A549 (cell line): ENCODE measurements at places on chromosomes 13 and 19.
A peak's percentile ranks its signal among the peaks of the same experiment; 100 is the strongest.

GRCh38 chr19:41995959-41996797 lies 2.1 kb upstream of the ATP1A3 start:
- peak; percentile 63 for DNase-seq

- DNase-seq, result no peak
Observed at GRCh38 chr13:42702716-42703115, 78.7 kb upstream of the FAM216B start.

GRCh38 chr19:45254044-45254531 lies 3.0 kb downstream of the MARK4 start:
- no peak for DNase-seq

DNA sequence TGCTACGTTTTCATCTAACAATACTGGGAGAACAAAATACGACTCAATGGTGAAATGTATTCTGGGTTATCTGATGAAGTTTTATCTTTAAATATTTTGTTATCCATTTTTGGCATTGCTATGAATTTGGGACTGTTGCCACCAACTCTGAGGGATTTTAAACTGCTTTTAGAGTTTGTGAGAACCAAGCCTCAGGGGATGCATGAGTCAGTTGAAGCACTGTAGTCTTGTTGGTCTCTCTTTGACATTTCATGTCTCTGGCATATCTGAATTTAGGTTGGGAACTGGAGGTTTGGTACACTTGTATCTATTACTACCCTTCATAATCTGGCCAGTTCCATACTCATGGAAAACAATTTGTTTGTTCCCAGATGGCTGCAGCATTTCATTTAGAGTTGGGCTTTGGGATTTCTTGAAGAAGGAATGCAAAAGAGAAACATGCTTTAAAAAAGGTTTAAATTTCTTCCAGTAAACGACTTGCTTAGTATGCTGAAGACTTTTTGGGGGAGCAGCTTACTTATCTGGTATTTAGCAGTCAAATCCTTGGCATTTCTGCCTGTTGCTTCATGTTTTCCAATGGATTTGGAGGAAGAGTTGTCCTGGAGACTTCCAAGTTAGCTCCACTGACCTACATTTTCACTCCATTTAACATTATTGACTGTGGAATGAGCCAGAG lies 28.9 kb downstream of the ARHGEF7 start:
- no peak for DNase-seq

- no peak for DNase-seq
Observed at GRCh38 chr19:16180611-16181010, 4.6 kb upstream of the FAM32A start.

DNA sequence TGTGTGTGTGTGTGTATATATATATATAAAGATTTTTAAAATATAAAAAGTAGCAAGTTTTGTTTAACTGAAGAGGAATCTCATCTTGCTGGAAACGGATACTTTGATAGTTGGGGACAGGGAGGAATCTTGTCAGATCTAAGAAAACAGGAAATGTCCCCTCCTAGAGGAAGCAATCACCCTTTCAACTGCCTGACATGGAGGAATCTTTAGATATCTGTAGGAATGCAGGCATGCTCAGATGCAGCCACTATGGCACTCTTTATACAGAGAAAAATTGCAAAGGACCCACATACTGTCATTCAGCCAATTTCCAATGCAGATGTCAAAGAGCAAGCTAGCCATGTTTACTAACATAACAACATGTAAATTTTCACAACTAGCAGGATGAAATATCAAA lies 38.8 kb downstream of the ZNF611 start:
- DNase-seq, result no peak

DNA sequence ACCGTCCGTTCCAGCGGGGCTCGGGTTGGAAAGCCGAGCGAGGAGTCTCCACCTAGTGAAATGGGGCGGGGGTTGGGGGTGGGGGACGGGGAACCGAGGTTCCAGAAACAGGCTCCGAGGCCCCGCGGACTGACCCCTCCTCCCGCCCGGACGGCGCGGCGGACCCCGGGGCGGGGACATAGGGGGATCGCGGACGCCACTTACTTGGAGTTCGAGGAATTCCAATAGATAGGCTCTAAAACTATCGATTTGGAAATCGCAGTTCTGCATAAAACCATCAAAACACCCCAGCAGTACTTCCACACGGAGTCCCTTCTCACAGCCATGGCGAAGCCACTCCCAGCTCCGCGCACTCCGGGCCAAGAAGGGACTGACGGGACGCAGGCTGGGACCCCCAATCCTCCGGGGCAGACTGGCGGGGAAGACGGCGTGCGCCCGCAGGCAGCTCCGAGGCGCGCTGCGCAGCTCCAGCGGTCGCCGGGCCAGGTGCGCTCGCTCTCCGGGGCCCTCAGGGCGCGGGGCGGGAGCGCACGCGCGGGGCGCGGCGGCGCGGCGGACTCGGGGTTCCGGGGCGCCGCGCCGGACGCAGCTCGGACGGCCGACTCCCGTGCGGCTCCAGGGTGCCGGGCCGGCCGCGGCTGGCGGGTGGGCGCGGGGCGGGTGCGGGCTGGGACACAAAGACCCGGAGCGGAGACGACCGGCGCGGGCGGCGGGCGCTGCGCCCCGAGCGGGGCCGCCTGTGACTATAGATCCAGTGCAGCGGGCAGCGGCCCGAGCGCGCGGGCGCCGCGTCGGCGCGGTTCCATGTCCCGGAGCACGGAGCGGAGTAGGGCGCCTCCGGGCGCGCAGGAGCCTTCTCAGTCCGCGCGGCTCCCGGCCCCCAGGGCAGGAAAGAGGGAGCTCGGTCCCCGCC lies 567 bp downstream of the EFNB2 start:
- DNase-seq, result no peak

- DNase-seq, result no peak
Observed at GRCh38 chr13:43669964-43670363, 116.8 kb downstream of the ENOX1 start.

GRCh38 chr19:5895409-5895808 lies 8.2 kb downstream of the NDUFA11 start:
- DNase-seq, result no peak

DNA sequence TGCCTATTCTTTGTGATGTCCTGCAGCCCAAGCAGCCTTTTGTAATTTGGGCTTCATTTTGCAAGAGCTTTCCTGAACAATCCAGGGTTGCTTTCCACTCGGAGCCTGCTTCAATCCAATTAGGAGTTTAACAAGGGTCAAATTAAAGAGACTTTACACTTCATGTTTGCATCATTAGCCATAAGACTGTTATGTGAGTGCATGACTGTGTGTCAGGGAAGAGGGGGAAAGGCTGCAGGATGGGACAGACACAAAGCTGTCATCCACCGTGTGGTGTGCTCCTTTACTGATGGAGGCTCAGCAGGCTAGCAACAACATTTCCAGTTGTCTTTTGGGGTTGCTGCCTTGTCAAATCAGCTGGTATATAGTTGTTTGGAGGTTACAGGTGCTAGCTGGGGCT lies 23.7 kb upstream of the MAB21L1 start:
- DNase-seq, result no peak

DNA sequence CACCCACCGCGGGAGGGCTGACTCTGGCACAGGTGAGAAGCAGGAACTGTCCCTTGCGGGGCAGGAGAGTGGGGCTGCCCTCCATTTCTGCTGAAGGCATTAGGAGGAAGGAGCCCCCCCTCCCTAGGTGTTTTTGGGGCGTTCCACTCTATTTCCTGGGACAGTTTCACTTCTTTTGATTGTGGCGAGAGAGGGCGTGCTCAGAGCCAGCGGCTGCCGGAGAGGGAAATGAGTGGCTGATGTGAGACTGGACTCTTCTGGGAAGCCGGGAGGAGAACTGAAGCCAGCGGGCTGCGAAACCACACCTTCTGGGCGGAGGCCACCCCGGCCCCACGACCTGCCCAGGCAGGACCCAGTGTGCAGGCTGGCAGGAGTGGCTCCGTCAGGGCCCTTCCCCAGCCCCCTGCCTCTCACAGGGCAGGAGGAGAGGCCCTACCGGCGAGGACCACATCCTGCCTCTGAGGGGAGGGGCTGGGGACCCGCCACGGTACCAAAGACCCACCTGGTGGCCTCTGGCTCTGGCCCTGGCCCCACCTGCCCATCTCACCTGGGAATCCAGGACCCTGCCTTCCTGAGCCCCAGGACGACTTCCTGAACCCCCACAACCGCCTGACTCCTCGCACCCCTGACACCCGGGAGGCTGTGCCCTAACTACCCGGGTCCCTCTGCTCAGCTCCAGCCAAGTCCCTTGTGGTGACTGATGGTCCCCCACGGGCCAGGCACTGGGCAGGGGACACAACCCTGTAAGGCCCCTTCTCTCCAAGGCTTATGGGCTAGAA lies 25.9 kb downstream of the MPND start:
- DNase-seq, result no peak

DNA sequence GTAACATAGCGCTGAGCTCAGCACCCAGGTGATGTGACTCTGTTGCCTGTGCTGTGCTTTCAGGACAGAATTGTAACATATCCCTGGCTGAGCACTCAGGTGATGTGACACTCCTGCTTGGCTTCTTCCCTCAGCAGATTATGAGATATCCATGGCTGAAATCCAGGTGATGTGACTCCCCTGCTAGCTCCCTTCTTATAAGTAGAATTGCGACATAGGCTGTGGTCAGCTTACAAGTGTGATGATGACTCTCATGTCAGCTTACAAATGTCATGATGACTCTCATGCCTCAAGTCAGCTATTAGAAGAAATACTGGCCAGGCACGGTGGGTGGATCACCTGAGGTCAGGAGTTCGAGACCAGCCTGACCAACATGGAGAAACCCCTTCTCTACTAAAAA lies 14.3 kb upstream of the ZNF429 start:
- DNase-seq, result no peak

GRCh38 chr13:36062249-36062648 lies 68.9 kb downstream of the DCLK1 start:
- no peak for DNase-seq

DNA sequence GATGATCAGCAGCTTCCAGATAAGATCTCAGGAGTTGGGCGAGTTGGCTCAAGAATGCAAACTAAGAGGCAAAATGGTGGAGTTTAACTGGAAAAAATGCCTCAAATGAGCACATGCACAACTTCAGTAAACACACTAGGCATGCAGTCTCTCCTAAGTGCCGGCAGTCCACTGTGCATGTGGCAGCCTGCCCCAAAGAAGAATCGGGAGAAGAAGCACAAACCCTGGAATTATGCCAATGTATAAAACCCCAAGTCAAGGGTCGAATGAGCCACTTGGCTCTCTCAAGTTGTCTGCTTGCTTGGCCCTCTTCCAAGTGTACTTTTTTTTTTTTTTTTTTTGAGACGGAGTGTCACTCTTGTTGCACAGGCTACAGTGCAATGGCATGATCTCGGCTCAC lies 53.3 kb upstream of the SLITRK1 start:
- no peak for DNase-seq

DNA sequence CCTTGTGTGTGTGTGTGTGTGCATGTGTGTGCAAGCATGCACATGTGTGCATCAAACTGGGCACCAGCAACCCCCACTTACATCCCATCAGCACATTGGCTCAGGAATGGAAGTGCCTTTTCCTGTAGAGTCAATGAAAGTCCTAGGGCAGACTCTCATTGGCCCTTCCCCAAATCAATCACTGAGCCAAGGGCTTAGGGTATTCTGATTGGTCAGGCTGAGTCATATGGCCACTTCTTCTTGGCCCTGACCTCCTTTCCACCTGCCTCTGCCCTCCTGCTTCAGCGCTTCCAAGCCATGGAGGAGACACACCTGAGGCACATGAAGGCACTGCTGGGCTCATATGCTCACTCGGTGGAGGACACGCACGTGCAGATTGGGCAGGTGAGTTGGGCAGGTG lies 20.9 kb downstream of the FCHO1 start:
- peak; percentile 69 for DNase-seq

- no peak for DNase-seq
Observed at GRCh38 chr13:22883956-22884355, 296.8 kb upstream of the SGCG start.

DNA sequence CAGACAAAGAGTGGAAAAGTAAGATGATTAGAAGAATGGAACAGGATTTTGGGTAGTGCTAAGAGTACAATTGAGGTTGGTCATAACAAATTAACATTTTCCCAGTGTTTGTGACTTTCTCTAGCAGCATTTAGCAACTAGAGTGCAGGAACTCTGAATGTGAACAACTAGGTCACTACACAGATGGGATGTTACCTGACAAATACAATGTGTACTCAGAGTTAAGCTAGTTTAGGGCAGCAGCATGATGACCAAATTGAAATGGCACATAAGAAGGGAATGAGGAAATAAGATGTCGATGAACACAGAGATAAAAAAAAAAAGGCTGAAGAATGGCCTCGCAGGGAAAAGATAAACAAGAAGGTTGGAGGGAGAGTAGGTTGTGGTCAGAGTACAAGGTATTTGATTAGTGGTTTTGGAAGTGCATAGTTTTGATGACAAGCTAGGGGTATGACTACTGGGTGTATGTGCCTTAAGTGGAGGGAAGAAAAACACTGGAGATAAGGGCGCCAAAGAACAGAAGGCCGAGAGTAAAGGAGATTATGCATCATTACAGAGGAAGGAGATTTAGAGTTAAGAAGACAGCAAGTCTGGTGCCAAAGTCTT lies 381.1 kb downstream of the FGF14 start:
- no peak for DNase-seq

DNA sequence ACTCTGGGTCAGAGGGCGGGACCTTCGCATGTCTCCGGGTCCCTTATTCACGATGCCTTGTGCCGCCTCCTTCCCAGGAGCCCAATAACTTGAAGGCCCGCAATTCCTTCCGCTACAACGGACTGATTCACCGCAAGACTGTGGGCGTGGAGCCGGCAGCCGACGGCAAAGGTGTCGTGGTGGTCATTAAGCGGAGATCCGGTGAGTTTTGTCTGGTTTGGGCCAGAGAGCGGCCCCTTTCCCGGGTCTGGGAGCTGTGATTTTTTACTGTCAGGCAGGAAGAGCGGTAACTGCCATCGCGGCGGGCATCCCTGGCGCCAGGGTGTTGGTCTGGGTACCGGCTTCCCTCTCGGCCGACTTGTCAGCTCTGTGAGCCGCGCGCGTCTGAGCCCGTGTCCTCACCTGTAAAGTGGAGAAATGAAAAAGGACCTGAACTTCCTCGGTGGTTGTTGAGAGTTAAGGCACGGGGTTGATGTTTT lies 800 bp downstream of the RPL28 start:
- DNase-seq, result no peak

DNA sequence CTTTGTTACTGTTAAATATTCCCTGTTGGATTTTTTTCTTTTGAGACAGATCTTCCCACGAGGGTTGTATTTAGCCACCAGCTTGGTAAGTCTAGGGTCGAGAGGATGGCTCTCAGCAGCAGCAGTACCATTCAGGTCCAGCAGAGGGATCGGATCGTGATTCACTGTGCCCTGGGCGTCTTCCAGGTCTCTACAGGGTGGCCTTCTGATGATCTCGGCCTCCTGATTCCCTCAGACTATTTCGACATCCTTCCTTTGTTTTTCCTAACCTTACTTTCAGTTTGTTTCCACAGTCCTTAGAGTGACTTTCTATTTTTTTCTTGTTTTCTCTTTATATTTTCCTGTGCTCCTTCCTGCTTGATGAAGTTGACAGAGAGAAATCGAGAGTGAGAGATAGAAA lies 1436.9 kb downstream of the UQCRFS1 start:
- peak; percentile 84 for DNase-seq

- no peak for DNase-seq
Observed at GRCh38 chr13:26474286-26474685, 83.2 kb upstream of the WASF3 start.

GRCh38 chr13:40582531-40582930 lies 83.9 kb downstream of the FOXO1 start:
- DNase-seq, result no peak
